Activated T-cell treated with anti-CD3 and anti-CD28 coated beads for 48 hours (primary cell): ENCODE measurements at places on chromosomes 3 and 15.
A peak's percentile ranks its signal among the peaks of the same experiment; 100 is the strongest.

GRCh38 chr3:81920816-81921215 is 159.4 kb upstream of the GBE1 start:
- no peak for DNase-seq

GRCh38 chr3:149277331-149277813 is 55.7 kb upstream of the CP start:
- DNase-seq = no peak

DNA sequence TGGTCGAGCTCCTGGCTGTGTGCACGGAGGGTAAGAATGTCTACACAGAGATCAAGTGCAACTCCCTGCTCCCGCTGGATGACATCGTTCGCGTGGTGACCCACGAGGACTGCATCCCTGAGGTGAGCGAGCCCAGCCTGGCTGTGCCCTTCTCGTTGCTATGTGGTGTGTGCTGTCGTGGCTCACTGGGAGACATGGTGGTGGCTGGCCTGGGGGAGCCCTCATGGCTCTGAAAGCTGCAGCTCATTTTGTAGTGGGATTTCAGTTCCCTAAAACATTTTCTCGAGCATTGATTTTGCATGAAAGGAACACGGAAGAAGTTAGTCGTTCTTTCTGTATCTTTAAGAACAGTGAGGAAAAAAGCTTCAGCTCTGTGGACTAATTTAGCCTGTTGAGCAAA is 200.5 kb downstream of the ITPR1 start:
- DNase-seq = no peak

DNA sequence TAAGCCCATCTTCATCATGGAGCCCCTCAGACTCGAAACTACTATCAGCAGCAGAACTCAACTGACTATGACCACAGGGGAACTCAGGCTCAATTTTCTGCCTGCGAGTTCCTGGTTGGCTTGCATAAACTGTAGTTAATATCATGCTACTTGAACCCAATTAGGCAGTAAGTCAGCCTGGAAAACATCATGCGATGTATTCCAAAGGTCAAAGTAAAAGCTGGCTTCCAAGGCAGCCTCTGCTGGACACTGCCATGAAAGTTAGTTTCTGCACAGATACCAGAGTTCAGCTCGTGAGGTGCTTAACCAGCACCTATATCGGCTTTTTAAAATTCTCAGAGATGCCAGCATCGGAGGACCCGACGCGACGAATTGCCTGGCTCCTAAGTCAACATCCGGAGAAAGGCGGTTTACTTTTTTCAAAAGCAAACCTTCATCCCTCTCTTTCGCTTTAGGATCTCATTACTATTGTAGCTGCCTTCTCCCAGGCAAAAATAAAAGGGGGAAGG is 3.8 kb downstream of the ANP32A start:
- DNase-seq = no peak

- DNase-seq = no peak
Measured at GRCh38 chr3:14403619-14404155, 1.3 kb downstream of the SLC6A6 start.

DNA sequence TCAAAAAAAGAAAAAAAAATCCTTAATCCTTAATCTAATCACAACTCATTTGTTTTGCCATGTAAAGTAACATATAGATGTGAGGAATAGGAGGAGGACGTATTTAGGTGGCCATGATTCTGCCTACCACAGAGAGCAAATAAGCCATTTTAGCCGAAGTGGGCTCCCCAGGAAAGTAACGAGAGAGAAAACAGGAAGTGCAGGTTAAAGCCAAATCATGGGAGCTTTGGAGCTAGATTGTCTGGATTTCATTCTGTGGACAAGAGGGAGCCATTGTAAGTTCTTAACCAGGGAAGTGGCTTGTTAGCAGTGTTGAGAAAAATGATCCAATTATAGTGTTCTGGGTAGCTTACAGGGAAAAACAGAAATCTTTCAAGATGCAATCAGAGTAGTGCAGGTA is 9.4 kb downstream of the TMOD2 start:
- DNase-seq = no peak

GRCh38 chr3:4623421-4623999 is 130.4 kb downstream of the ITPR1 start:
- DNase-seq = no peak

DNA sequence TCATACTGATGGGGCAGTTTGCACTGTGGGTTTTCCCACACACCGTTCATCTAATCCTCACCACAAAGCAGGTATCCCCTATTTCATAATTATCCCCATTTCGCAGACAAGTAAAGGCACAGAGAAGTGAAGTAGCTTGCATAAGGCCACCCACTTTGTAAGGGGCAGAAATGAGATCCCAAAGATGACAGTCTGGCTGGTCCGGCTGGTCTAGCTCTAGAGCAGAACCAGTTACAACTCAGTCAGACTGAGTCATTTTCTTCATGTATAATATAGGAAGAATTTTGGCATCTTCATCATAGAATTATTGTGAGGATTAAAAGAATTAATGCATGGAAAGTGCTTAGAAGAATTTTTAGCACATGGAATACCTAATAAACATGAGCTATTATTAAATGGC is 10.6 kb downstream of the RBP1 start:
- no peak for DNase-seq

GRCh38 chr15:35439291-35439690 is 106.7 kb downstream of the DPH6 start:
- DNase-seq = no peak

- DNase-seq = no peak
Measured at GRCh38 chr3:42106646-42107045, 15.5 kb downstream of the TRAK1 start.

GRCh38 chr3:10551821-10552630 is 46.6 kb upstream of the ATP2B2 start:
- peak; percentile 82 for DNase-seq

GRCh38 chr3:14375192-14375591 is 27.2 kb upstream of the SLC6A6 start:
- no peak for DNase-seq

GRCh38 chr3:156214676-156215075 is 94.3 kb downstream of the KCNAB1 start:
- no peak for DNase-seq

GRCh38 chr3:147521646-147522045 is 112.5 kb downstream of the ZIC1 start:
- DNase-seq = no peak

GRCh38 chr3:130894130-130894985 is 474 bp downstream of the ATP2C1 start:
- peak; percentile 20 for DNase-seq

- DNase-seq = no peak
Measured at GRCh38 chr15:50340416-50340815, 14.6 kb downstream of the GABPB1 start.

- no peak for DNase-seq
Measured at GRCh38 chr3:125079675-125080045, 23.9 kb upstream of the HEG1 start.

- peak; percentile 54 for DNase-seq
Measured at GRCh38 chr15:84914909-84915605, 30.6 kb downstream of the SLC28A1 start.

- no peak for DNase-seq
Measured at GRCh38 chr3:95297581-95297980, 1234.7 kb downstream of the NSUN3 start.

DNA sequence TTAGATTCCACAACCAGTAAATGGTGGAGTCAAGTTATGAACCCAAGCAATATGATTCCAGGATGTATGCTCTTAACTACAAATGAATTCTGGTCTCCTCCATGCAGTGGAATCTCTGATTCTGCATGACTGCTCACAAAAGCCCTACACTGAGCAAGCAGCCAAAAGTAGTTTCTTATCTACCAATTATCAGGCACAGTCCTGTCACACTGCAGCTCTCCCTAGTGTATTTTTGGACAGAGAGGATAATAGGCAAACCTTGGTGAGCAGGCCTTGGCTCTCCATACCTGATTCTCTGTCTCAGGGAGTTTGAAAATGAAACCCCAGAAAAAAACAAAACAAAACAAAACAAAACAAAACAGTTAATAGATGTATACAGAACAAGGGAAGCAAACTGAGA is 3.5 kb upstream of the SSR3 start:
- DNase-seq = no peak

DNA sequence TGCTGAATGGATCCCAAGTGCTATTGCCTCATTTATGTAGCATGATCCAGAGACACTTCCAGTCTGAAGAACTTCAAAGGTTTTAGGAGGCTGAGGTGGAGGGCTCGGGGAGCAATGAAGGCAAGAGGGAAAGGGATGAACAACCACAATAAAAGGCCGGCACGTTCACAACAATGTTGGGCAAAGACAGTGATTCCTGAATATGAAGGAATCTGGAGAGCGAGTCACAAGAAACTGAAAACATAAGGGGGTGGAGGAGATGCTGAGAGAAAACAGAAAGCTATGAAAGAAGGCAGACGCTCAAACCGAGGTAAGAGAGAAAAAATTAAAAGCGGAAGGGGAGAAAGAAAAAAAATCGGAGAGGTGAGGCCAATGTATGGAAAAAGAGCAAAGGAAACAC is 120.1 kb downstream of the GREM1 start:
- no peak for DNase-seq

DNA sequence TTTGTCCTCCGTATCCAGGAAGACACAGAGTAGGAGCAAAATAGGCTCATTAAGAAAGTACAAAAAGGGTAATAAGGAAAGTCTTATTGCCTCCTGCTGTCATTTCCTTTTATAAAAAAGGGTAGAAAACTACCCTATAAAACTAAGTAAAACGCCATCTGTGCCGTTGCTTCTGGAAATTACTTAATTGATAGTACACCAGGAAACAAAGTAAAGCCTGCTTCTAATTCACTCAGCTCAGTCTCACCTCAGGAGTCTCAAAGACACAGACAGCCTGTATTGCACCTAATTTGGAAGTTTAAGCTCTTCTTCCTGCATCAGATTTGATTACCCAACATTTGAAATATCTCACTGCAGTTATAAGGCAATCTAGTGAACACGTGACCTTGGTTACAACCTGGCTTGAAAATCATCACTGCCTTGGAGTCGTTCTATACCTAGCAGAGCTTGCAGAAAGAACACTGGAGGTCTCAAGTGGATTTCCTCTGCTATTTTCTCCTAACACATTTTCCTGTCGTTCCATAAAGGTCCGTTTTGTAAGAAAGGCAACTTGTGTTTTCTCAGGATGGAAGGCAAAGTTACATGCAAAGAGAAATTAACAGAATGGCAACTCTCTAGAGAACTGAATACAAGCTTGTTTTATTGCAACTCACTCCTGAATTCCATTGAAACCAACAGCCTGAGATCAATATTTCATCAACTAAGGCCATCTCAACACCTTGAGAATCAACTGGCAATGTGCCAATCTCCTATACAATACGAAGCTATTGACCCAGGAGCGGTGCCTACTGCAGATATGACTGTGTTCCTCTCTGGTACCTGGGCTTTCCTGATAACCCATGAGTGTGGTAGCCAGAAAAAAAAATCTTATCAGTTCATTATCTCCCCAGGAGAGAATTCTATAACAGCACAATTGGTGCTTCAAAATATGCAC is 203.3 kb upstream of the LMCD1 start:
- DNase-seq = no peak

DNA sequence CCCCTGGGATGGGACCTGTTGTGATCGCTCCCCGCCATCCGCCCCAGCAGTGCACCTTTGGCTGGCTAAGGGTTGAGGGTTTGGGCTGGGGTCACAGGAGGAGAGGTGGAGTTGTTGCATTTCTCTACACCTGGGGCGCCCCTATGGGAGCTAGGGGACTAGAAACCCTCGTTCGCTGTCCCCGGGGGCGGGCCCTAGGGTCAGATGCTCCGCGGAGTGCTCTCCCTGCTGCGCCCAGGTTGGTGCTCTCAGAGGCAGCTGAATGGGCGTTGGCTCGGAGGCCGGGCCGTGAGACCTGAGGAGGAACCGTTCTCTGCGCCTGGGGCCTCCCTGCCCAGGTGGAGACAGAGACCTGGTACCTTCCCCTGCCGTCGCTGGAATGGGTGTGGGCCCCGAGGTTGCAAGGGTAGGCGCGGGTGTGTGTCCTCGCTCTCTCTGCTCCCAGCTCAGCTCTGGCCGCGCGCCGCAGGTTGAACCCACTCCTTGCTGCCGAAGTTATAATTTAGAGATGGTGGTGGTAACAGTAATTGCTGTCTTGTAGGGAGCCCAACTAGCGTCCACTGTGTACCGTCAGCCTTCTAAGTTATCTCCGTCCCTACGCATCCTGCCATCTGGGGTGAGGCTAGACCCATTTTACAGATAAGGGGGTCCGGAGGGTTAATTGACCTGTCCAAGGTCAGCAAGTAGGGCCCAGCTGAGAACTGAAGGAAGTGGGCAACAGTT is 965 bp downstream of the FLNB start:
- peak; percentile 30 for DNase-seq

DNA sequence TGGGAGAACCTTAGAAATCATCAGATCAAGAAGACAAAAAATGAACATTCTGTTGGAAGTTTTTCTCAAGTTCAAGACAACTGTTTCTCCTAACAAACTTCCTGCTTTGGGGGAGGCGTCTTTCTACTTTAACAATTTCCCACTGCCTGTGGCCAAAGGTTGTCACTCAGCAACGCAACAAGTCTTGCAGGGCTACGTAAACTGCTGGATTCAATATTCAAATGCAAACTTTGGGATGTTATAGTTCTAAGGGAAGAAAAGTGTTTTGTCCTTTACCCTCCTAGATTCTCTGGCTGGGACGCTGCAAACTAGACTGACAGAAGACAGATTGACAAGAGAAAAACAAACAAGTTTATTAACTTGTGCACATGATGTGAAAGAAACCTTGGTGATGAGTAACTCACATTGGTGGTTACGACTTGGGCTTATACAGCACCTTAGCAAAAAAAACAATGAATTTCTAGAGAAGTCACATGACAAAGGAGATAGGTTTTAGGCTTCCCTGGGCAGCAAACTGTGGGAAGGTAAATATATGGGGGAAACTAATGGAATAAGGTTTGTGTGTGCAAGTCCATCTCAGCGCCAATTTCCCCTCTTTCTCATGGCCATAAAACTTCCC is 34.0 kb upstream of the ARPIN start:
- DNase-seq = no peak

GRCh38 chr15:31598620-31599019 is 272.0 kb downstream of the KLF13 start:
- no peak for DNase-seq

GRCh38 chr3:117618462-117618861 is 908.9 kb downstream of the TUSC7 start:
- DNase-seq = no peak

- DNase-seq = no peak
Measured at GRCh38 chr15:93060336-93061248, 28.4 kb downstream of the RGMA start.

GRCh38 chr3:195135917-195136316 is 135.0 kb downstream of the XXYLT1 start:
- DNase-seq = no peak

GRCh38 chr15:26662283-26662682 is 110.6 kb downstream of the GABRB3 start:
- DNase-seq = no peak

- DNase-seq = no peak
Measured at GRCh38 chr15:59609730-59610712, 1.6 kb upstream of the GCNT3 start.

DNA sequence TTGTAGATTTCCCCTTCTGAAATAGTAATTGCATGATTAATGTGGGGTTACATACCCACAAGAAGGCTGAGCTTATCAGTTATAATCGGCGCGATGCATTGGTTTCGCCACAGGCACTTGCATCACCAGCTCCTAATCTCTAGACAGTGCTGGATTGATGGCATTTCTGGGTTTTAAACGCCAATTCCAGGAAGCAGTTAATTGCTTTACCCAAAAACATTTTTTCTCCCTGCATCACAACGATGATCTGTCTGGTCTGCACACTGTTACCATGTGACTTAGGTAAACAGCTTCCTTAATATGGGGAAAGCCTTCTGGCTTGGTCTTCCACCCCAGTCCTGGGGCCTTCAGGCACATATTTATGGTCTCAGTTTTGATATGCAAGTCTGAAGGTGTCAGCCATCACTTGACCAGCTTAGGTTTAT is 70.0 kb upstream of the HEG1 start:
- peak; percentile 42 for DNase-seq
